ENCODE measurements at places on chromosomes 6 and 20. TPM values are rescaled to one million over a fixed set of nuclear protein-coding genes. Genes with fewer than 3 reads are reported as not detected.

The SLC32A1 gene
- polyA plus RNA-seq: 29.4 TPM

The HLA-DQB2 gene
- polyA plus RNA-seq: not detected

The BPIFB3 gene
- polyA plus RNA-seq: not detected

The SUMO4 gene
- polyA plus RNA-seq: 2.7 TPM

The TAPBP gene
- 10.8 TPM for polyA plus RNA-seq

The TBXT gene
- not detected for polyA plus RNA-seq

The UFL1 gene
- 42.4 TPM for polyA plus RNA-seq

The BFSP1 gene
- 0.38 TPM for polyA plus RNA-seq

The CENPB gene
- 1.9 TPM for polyA plus RNA-seq

The BMP2 gene
- polyA plus RNA-seq: 0.79 TPM

The NOTCH4 gene
- 1.3 TPM for polyA plus RNA-seq

The LTB gene
- polyA plus RNA-seq: not detected

The AKAP7 gene
- 140 TPM for polyA plus RNA-seq

Measured in Purkinje cell (primary cell).